Mesothelial cell of epicardium (in vitro differentiated cells): ENCODE measurements at places on chromosomes 5 and 9.
A peak's percentile ranks its signal among the peaks of the same experiment; 100 is the strongest.

DNA sequence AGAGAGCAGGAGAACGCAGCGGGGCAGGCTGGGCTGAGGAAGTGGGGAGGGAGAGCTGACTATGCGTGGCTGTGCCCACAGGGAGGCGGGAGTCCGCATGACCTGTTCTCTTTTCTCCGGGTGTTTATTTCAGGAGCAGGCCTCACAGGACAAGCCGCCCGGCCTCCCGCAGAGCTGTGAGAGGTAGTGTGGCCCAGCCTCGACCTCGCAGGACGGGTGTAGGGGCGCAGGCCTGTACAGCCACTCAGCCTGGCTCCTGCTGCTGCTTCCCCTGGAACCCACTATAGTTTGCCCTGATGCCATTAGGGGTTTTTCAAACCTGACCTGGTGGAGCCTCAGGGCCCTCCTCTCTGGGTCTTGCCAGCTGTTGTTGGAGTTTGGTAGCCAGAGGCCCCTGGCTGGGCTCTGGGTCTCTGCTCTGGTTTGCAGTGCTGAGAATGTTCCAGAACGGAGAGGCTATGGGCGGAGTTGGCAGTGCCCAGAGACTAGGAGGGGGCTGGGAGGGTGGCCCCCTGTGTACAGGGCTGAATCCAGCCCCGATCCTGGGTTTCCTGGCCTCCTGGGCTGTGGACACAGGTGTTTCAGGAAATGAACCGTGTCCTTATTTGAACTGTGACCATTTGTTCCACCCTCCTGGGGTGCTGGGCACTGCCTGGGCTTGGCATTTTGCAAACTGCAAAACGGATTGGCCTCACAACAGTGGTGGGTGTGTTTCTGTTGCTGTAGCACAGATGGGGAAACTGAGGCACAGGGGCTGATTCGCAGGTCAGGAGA is 78.8 kb downstream of the WNK2 start:
- DNase-seq = peak; percentile 36
- no peak overlapping the region for H3K27ac ChIP-seq
- no peak overlapping the region for H3K4me3 ChIP-seq

- H3K27ac ChIP-seq = peak overlapping the region; percentile 17
- peaks cover 24% of the 10 kb centered on the region for H3K4me1 ChIP-seq
Observed at GRCh38 chr9:112535301-112535700, 48.7 kb downstream of the KIAA1958 start.

GRCh38 chr5:102554728-102555127 is 55.9 kb upstream of the SLCO6A1 start:
- H3K4me1 ChIP-seq = no peaks in the 10 kb centered on the region
- H3K4me3 ChIP-seq = no peak overlapping the region
- no peak overlapping the region for H3K27ac ChIP-seq
- no peaks in the 10 kb centered on the region for H3K27me3 ChIP-seq
- H3K36me3 ChIP-seq = no peaks in the 10 kb centered on the region
- DNase-seq = no peak

DNA sequence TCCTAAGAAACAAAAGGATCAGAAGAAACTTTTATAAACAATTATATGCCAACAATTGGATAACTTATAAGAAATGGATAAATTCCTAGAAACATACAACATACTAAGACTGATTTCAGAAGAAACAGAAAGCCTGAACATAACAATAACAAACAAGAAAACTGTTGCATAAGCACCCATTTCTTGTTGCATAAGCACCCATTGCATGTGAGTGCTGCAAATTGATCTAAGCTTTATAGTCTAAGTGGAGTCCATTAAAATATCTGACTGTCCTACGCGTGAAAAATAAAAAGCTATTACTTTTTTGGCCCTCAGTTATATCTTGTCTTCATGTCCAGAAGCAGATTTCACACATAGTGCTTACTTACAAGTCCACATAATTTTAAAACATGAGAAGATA is 19.3 kb downstream of the TYRP1 start:
- no peak for DNase-seq
- no peaks in the 10 kb centered on the region for H3K36me3 ChIP-seq
- no peak overlapping the region for H3K4me3 ChIP-seq
- H3K27ac ChIP-seq = no peak overlapping the region

- H3K27ac ChIP-seq = no peak overlapping the region
- peaks cover 2% of the 10 kb centered on the region for H3K27me3 ChIP-seq
- no peaks in the 10 kb centered on the region for H3K36me3 ChIP-seq
- H3K4me1 ChIP-seq = peaks cover 49% of the 10 kb centered on the region
- DNase-seq = no peak
Observed at GRCh38 chr5:173294673-173295320, 33.4 kb downstream of the STC2 start.

GRCh38 chr5:139186261-139186660 is 11.9 kb downstream of the SIL1 start:
- H3K36me3 ChIP-seq = peaks cover 7% of the 10 kb centered on the region
- peak overlapping the region; percentile 5 for H3K27ac ChIP-seq
- H3K27me3 ChIP-seq = no peaks in the 10 kb centered on the region
- no peak for DNase-seq

DNA sequence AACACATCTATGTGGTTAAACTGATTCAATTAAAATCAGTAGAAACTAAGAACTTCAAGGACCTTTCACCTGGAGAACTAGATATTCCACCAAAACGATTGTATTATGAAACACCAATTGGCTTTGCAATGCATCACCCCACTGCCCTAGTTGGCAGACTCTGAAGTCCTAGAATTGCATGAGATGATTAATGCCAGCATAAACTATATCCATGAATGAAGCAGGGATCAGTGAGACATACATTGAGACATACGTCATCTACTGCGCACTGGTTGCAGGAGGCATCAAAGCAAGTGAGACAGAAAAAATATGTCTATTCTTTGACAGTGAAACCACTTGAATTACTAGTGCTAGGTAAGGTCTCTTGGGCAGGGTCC is 9.7 kb upstream of the ZNF354A start:
- no peaks in the 10 kb centered on the region for H3K27me3 ChIP-seq
- no peak overlapping the region for H3K4me3 ChIP-seq
- peaks cover 6% of the 10 kb centered on the region for H3K4me1 ChIP-seq
- H3K27ac ChIP-seq = no peak overlapping the region
- DNase-seq = no peak

GRCh38 chr9:113875459-113876150 is 504 bp upstream of the ZNF618 start:
- DNase-seq = no peak
- H3K27ac ChIP-seq = peak overlapping the region; percentile 47
- peaks cover 3% of the 10 kb centered on the region for H3K27me3 ChIP-seq
- peaks cover 35% of the 10 kb centered on the region for H3K4me1 ChIP-seq

- peaks cover 4% of the 10 kb centered on the region for H3K36me3 ChIP-seq
- no peaks in the 10 kb centered on the region for H3K27me3 ChIP-seq
- H3K4me1 ChIP-seq = peaks cover 81% of the 10 kb centered on the region
Observed at GRCh38 chr9:14277761-14278160, 36.2 kb downstream of the NFIB start.

GRCh38 chr5:32498484-32498883 is 53.9 kb upstream of the ZFR start:
- peaks cover 14% of the 10 kb centered on the region for H3K4me1 ChIP-seq
- H3K36me3 ChIP-seq = no peaks in the 10 kb centered on the region
- no peak for DNase-seq
- H3K27me3 ChIP-seq = peaks cover 41% of the 10 kb centered on the region

DNA sequence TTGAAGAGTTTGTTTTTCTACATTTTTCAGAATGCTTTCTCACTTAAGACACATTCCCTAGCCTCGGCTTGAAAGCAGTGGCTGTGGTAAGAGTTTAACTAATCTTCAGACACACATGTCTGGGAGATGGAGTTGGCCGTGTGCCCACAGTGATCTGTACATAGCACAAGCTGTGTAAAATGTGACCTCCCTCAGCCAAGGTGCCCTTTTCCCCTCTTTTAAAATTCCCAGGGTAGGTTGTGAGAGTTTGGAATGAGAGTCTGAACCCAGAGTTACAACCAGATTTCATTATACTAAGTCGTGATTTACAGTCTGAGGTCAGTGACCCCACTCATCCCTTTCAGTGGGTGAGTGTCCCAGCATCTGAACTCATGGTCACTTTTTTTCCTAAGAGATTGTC is 230.4 kb downstream of the DOCK8 start:
- no peak overlapping the region for H3K4me3 ChIP-seq
- H3K36me3 ChIP-seq = peaks cover 27% of the 10 kb centered on the region
- DNase-seq = peak; percentile 40
- H3K4me1 ChIP-seq = peaks cover 11% of the 10 kb centered on the region

- no peak overlapping the region for H3K4me3 ChIP-seq
- peaks cover 24% of the 10 kb centered on the region for H3K4me1 ChIP-seq
- no peak overlapping the region for H3K27ac ChIP-seq
- no peaks in the 10 kb centered on the region for H3K36me3 ChIP-seq
- H3K27me3 ChIP-seq = peaks cover 9% of the 10 kb centered on the region
Observed at GRCh38 chr5:178324481-178325310, 92.1 kb upstream of the PHYKPL start.

GRCh38 chr5:124883681-124884080 is 137.2 kb upstream of the ZNF608 start:
- H3K27me3 ChIP-seq = no peaks in the 10 kb centered on the region
- H3K4me1 ChIP-seq = peaks cover 17% of the 10 kb centered on the region
- no peak overlapping the region for H3K27ac ChIP-seq
- H3K4me3 ChIP-seq = no peak overlapping the region

GRCh38 chr5:113514289-113514635 is 768 bp downstream of the YTHDC2 start:
- peak overlapping the region; percentile 86 for H3K4me3 ChIP-seq
- H3K4me1 ChIP-seq = peaks cover 19% of the 10 kb centered on the region
- H3K36me3 ChIP-seq = peaks cover 15% of the 10 kb centered on the region
- peaks cover 12% of the 10 kb centered on the region for H3K27me3 ChIP-seq
- DNase-seq = no peak
